ENCODE measurements at places on chromosomes 11 and 22.
A peak's percentile ranks its signal among the peaks of the same experiment; 100 is the strongest.

GRCh38 chr11:74734559-74734925, 3.3 kb upstream of the CHRDL2 start:
- no peak for DNase-seq

GRCh38 chr11:121365304-121365703, 72.7 kb downstream of the SC5D start:
- DNase-seq, result no peak

DNA sequence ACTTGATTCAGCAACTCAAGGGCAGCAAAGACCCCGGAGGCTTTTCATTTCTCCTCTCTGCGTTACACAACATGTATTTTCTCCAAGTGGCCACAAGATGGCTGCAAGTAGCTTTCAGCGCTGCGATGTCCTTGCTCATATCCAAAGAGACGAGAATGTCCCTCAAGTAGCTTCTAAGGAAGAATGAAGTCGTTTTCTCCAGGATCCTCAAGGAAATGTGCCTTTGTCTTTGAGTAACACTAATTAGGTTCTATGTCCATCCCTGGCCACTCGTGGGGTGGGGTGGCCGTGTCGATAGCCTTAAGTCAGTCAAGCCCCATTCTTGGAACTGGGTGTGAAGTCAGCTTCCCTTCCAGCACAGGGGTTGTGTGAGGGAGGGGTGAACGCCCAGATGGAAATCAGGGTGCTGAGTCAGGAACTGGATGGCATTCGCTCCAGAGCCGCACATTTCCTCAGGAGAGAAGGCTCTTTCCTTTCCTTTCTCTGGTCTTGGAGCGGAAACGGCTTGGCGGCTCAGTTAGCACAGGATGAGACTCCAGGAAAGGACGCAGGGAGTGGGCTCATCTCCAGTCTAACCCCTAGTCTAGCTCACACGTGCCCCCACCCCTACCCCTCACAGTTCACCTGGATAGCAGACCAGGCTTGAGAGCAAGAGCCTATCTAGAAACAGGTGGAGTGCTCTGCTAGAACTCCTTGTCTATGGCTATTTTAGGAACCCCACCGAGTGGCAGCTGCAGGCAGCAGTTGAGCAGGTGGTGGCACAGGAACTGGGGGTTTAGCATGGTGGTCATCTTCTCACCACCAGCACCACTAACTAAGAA, 44.3 kb downstream of the NNMT start:
- peak; percentile 57 for DNase-seq

- DNase-seq, result no peak
Observed at GRCh38 chr11:117497206-117497951, 169.7 kb downstream of the CEP164 start.

GRCh38 chr22:35546886-35547285, 6.3 kb downstream of the RASD2 start:
- no peak for DNase-seq

- DNase-seq, result no peak
Observed at GRCh38 chr11:116895048-116895757, 57.8 kb upstream of the APOA1 start.

DNA sequence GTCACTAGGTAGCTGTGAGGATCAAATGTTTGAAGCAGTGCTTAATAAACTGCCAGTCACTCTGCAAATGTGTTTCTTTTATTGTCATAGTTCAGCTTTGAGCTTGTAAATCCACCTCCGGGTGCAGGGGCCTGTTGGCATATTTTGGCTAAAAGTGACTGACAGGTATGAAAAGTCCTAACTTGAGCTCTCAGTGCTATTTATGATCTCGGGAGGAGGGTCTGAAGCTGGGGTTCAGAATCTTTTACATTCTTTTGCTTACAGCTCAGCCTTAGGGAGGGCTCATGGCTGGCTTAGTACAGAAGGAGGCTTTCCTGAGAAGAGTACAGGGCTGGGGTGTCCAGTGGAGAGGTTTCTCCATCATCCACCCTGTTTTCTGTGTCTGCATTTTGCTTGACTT, 1.5 kb downstream of the ASPHD2 start:
- DNase-seq, result no peak

- DNase-seq, result no peak
Observed at GRCh38 chr11:100777103-100777502, 90.0 kb downstream of the ARHGAP42 start.

- no peak for DNase-seq
Observed at GRCh38 chr22:49531368-49531791, 296.3 kb downstream of the BRD1 start.

- no peak for DNase-seq
Observed at GRCh38 chr22:32217465-32217864, 12.6 kb upstream of the RFPL2 start.

DNA sequence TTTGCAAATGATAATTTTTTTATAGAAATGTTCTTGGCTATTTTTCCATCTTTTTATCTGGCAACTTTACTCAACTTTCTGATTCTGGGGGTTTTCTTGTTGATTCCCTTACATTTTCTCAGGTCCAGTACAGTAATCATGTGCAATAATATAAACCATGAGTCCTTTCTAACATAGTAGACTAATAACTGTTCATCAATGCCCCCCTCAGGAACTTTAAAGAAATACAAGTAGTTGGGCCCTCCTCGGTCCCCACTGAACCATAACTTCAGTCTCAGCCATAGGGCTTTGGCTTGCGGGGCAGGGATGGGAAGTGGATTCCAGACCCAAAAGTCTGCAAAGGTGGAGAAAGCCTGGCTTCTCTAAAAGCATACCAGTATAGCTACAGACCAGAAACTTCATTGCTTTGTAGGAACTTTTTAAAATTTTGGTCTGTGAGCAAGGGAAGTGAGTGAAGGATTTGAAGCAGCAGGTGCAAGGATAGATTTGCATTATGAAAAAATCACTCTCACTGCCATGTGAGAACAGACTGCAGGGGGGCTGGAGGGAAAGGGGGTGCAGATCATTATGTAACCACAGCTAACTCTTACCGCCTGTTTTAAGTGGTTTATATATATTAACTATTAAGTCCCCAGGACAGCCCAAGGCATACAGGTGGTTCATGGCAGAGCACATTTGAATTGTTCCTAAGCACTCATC, 10.4 kb upstream of the TUB start:
- DNase-seq, result no peak

DNA sequence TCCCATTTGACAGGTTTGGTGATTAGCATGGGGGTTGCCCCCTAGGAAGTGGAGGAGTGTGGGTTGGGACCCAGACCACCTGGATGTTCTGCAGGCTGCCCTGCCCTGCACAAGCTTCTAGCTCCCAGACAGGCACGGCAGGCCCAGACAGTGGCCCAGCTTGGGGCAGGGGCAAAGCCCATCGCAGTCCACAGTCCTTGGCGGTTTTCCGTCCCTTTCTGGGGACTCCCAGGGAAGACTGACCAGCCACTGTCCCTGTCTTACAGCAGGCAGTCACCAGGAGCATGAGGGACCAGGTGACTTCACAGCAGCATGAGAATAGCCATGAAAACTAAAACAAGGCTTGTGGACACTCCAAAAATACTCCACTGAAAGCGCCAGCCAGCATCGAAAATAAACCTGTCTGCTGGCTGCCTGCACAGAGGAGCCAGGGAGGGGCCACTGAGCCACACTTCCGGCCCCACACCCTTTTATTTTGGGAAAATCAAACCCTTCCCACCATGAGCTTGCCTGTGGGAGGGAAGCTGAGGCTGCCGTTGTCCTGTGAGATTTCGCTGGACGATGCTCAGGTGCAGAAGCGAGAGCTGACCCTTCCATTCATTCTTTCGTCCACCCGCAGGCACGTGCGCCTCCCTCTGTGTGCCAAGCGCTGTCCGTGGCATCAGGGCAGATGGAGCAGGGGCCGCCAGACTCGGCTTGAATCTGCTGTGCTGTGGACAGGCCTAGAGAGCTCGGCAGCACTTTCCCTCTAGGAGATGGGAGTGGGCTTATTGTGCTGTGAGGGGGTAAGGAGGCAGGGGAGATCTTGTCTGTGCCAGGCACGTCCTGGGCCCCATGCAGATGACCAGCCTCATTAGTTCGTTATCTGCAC, 28.0 kb downstream of the FADD start:
- no peak for DNase-seq

DNA sequence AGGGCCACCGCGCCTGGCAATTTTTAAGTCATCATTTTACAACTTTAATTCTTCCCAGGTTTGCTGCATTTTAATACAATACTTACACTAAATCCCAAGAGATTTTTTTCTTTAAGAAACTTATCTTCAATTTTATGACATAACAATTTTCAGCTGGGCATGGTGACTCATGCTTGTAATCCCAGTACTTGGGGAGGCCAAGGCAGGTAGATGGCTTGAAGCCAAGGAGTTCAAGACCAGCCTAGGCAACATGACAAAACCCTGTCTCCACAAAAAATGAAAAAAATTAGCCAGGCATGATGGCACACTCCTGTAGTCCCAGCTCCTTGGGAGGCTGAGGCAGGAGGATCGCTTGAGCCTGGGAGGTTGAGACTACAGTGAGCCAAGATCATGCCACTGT, 38.8 kb downstream of the CLDN25 start:
- no peak for DNase-seq

DNA sequence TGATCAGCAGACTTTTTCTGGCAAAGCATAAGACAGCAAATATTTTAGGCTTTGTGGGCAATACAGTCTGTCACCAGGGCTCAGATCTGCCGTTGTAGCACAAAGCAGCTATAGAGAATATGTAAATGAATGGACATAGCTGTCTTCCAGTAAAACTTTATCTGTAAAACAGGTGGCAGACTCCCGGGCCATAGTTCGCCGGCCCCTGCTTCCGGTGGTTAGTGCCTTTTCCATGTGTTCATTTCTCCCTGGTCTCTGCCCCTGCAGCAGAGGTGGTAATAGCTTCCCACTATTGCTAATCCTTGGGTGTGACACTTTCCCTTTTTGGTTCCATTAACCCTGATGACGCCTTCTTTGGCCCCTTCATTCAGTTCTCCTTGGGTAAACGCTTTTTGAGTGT, 93.7 kb upstream of the LDLRAD3 start:
- DNase-seq, result no peak

- no peak for DNase-seq
Observed at GRCh38 chr11:86438685-86439084, 64.0 kb downstream of the CCDC81 start.

GRCh38 chr22:24208012-24208749, 26.9 kb downstream of the SUSD2 start:
- no peak for DNase-seq

DNA sequence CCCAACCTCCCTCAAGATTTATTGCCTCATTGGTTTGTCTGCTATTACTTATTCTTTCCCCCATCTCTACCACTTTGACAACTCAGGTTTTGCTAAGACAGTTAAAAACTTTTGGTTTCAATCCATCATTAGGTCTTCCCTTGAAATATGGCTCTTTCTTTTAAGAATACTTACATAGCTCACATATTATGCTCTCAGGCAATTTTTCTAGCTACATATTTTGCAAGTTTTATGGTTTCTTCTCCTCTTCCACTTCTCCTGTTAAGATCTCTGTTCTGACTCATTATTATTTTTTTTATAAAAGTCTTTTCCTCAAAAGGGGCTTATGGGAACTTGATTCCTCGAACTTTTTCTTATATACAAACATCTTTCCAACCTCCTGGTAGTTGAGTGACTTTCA, 192.4 kb upstream of the MPPED2 start:
- no peak for DNase-seq

GRCh38 chr11:116901964-116902688, 64.7 kb upstream of the APOA1 start:
- DNase-seq, result no peak

DNA sequence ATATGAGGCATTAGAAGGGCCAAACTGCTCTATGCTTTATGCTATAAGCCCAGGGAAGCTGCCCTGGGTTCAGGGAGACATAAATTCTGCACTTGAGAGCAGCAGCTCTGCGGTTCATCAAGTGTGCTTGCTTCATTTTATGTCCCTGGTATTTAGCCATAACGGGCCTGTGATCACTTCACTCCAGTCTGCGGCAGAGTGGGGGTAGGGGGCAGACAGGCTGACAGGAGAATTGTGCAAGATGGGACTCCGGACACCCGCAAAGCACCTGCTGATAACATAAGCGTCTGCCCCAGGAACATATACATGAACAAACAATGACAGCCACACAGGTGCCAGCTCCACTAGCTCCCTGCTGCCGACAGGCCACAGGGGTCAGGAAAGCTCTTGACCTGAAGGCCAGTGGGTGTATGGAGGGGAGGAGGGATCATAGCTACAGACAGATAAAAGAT, 56.1 kb downstream of the SMCO4 start:
- no peak for DNase-seq

- DNase-seq, result no peak
Observed at GRCh38 chr11:35030716-35031213, 108.2 kb upstream of the CD44 start.

GRCh38 chr11:122976734-122977469, 4.7 kb downstream of the BSX start:
- no peak for DNase-seq

DNA sequence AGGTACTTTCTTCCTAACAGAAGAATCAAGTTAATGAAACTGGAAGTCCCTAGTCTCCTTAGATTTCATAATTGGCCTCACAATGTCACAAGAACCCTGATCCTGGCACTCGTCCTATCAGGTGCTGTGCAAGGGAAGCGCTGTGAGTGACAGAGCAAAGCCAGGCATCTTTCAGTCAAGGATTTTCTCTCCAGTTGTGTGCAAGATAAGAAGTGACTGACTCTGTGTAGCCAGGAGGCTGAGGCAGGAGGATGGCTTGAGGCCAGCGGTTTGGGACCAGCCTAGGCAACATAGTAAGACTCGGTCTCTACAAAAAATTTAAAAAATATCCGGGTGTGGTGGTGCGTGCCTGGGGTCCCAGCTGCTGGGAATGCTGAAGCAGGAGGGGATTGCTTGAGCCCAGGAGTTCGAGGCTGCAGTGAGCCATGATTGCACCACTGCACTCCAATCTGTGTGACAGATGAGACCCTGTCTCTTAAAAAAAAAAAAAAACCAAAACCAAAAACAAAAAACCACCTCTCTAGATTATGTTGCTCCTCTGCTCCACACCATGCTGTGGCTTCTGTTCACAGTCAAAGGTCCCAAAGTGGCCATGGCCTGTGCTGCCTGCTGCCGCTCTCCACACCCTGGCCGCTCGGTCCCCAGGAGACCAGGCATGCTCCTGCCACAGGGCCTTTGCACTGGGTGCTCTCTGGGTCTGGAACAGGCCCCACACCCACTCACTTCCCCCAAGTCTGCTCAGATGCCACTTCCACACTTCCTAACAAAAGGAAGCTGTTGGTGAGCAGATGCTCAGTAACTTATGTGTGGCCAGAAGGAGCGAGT, 54.2 kb upstream of the CLDN5 start:
- DNase-seq, result no peak

- no peak for DNase-seq
Observed at GRCh38 chr22:49305966-49306631, 521.6 kb downstream of the BRD1 start.

- DNase-seq, result no peak
Observed at GRCh38 chr11:132559331-132560036, 972.8 kb downstream of the OPCML start.

DNA sequence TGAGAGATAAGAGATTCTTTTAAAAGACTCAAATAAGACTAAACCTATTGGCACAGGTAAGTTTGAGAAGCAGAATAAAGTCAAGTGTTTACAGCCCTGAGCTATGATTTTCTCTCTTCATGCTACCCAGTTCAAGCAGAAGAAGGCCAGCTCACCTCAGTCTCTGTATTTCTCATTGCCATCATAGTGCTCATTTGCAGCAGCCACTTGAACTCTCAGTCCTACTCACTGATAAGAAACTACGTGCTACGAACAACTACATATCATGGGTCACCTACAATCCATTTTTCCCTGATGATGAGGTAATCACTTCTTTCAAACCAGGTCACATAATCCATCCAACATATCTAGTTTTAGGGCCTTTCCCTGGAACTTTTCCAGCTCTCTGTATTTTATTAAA, 617.5 kb downstream of the JRKL start:
- DNase-seq, result no peak

Data from NCI-H2171 (cell line).